ENCODE measurements at places on chromosomes 3 and 15. TPM values are rescaled to one million over a fixed set of nuclear protein-coding genes. Genes with fewer than 3 reads are reported as not detected.

IQCF5 gene
- polyA plus RNA-seq: not detected

ACKR4 gene
- polyA plus RNA-seq: 4.4 TPM

GPR15 gene
- 0.24 TPM for polyA plus RNA-seq

AGBL1 gene
- 0.04 TPM for polyA plus RNA-seq

- H3K27me3 ChIP-seq: peaks cover 3% of the 10 kb centered on the region
- H3K27ac ChIP-seq: no peak overlapping the region
- H3K36me3 ChIP-seq: no peaks in the 10 kb centered on the region
Measured at GRCh38 chr15:61364871-61365270, 135.8 kb upstream of the RORA start.

- no peaks in the 10 kb centered on the region for H3K27me3 ChIP-seq
- H3K4me3 ChIP-seq: no peak overlapping the region
- DNase-seq: no peak
- no peak overlapping the region for H3K27ac ChIP-seq
Measured at GRCh38 chr3:32757618-32758374, 60.0 kb upstream of the TRIM71 start.

- no peaks in the 10 kb centered on the region for H3K4me1 ChIP-seq
- H3K27me3 ChIP-seq: no peaks in the 10 kb centered on the region
- DNase-seq: no peak
- peaks cover 22% of the 10 kb centered on the region for H3K36me3 ChIP-seq
Measured at GRCh38 chr3:126018545-126018944, 49.6 kb downstream of the ROPN1B start.

DNA sequence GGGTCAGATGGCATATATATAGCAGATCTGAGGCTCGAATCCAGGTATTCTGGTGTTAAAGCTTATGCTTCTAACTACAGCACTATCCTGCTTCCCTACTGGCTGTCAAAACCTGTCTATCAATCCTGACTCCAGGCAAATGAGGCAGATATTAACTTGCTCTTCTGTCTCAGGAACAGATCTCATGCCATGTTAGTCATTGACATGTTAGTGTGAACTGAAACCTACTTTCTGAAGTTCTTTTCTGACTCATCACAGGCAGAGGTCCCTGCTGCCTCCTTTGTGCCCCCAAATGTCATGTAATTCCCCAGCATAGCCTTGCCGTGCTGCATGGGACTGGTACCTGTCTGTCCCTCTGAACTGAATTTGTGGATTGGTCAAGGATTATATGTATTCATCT, 125.0 kb upstream of the SMAD3 start:
- H3K4me3 ChIP-seq: no peak overlapping the region
- peaks cover 7% of the 10 kb centered on the region for H3K4me1 ChIP-seq
- no peak overlapping the region for H3K27ac ChIP-seq
- H3K27me3 ChIP-seq: no peaks in the 10 kb centered on the region

GRCh38 chr3:25214034-25214433, 214.0 kb upstream of the RARB start:
- H3K4me3 ChIP-seq: no peak overlapping the region
- no peak for DNase-seq

- H3K36me3 ChIP-seq: peaks cover 68% of the 10 kb centered on the region
- H3K27me3 ChIP-seq: no peaks in the 10 kb centered on the region
- H3K27ac ChIP-seq: no peak overlapping the region
Measured at GRCh38 chr3:52694528-52695189, 8.8 kb downstream of the GNL3 start.

GRCh38 chr15:73353734-73354133, 15.0 kb downstream of the HCN4 start:
- peaks cover 4% of the 10 kb centered on the region for H3K27me3 ChIP-seq
- no peak overlapping the region for H3K27ac ChIP-seq
- no peak overlapping the region for H3K4me3 ChIP-seq
- H3K4me1 ChIP-seq: peaks cover 13% of the 10 kb centered on the region
- DNase-seq: no peak

GRCh38 chr3:111715911-111716523, 120.9 kb upstream of the ZBED2 start:
- no peaks in the 10 kb centered on the region for H3K27me3 ChIP-seq
- H3K27ac ChIP-seq: no peak overlapping the region
- H3K4me3 ChIP-seq: no peak overlapping the region
- no peaks in the 10 kb centered on the region for H3K4me1 ChIP-seq
- peaks cover 3% of the 10 kb centered on the region for H3K36me3 ChIP-seq

GRCh38 chr3:74542441-74542840, 72.0 kb downstream of the CNTN3 start:
- H3K4me3 ChIP-seq: no peak overlapping the region
- H3K4me1 ChIP-seq: no peaks in the 10 kb centered on the region
- H3K36me3 ChIP-seq: no peaks in the 10 kb centered on the region
- no peak overlapping the region for H3K27ac ChIP-seq
- DNase-seq: no peak
- no peaks in the 10 kb centered on the region for H3K27me3 ChIP-seq

DNA sequence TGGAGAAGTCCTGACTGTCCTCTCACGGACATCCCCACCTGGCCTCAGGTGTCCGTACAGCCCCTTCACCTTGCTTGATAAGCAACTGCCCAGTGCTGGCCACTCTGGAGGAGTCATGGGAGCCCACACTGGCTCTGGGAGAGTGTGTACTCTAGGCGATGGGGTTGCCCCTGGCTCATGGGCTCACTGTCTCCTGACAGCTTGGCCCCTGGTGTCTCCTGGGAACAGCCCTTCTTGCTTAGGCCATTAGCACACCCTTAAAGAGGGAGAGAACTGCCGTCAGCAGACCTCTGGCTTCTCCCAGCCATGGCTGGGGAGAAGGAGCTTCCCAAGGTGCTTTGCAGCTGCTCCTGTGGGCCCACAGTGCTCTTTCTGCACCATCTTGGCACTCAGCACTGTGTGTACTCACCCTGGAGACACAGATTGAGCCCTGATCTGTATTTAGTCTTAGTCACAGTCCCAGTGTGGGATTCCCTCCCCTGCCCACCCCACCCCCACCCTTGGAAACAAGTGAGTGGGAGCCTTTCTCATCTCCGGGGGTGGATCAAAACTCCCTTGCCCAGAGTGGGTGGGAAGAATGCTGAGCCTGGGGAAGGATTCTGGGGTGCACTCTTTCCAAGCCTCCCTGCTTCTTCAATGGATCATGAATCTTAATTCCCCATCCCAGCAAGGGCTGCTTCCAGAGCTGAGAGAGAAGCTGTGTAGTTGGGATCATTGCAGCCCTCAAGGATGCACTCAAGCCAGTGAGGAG, 83.5 kb upstream of the ADPGK start:
- no peak overlapping the region for H3K27ac ChIP-seq
- no peaks in the 10 kb centered on the region for H3K36me3 ChIP-seq
- peaks cover 12% of the 10 kb centered on the region for H3K4me1 ChIP-seq
- no peak for DNase-seq
- no peaks in the 10 kb centered on the region for H3K27me3 ChIP-seq
- H3K4me3 ChIP-seq: no peak overlapping the region

Data from large intestine (tissue), 12 donors.